NCI-H1930 (cell line): ENCODE measurements at places on chromosomes 3 and 15.

DNA sequence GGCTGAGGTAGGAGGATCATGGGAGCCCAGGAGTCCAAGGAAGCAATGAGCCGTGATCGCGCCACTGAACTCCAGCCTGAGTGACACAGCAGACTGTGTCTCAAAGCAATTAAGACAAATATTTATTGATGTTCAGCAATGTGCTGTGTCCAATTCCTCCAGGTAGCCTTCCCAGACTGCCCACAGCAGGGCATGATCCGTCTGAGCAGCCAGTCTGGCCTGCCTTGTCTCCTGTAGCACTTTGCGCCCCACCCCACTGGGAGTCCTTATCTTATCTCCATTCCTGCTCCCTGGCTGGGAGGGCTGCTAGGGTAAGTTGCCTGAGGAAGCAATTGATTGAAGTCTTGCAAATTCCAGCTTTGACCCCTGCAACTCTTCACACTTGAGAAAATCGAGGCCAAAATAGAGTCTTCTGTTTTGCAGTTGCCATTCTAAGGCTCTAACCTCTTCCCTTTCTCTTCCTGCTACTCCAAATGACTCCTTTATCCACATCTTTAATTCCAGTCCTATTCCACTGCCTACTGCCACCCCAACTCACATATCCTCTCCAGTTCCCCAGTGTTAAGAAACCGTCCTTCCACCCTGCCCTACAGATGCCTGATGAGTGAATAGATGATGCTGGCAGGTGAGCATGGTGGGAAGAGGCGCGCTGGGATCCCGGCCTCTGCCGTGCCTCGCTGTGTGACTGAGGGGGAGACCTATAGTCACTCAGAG, 26.9 kb upstream of the LCTL start:
- no peak for DNase-seq

- DNase-seq = no peak
Observed at GRCh38 chr3:46578973-46579755, 13.1 kb upstream of the LRRC2 start.

DNA sequence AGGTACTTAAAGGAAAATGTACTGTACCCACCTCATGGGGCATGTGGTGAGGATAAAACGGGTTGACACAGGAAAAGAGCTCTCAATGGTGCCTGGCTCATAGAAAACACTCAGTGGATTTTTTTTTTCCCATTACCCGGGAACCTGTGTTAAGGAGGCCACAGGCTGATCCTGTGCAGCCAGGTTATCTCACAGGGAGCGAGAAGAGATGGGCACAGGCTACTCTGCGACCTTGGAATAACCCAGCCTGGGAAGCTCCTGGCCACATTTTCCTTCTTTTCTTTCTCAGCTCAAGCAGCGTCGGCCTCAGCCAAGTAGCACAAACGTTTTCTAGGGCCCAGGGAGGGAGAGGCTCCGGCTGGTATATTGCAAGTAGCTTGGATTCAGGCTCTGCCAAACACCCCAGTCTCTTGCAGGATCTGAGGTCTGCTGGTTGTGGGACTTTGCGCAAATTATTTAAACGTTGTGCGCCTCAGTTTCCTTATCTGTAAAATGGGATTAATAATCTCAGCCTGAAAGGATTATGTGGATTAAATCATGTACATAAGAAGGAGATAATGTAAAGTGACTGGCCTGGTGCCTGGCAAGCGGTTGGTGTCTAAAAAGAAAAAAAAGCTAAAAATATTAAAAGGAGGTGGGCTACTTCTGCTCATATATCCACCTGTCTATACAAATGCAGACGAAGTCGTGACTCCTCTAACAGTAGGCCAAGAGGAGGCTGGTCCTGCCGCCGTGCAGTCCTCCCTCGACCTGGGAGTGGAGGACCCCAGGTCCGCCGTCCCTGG, 2.2 kb downstream of the FURIN start:
- no peak for DNase-seq

- no peak for DNase-seq
Observed at GRCh38 chr3:88220126-88220525, 70.4 kb downstream of the C3orf38 start.

GRCh38 chr3:174882789-174883188, 23.7 kb downstream of the NAALADL2 start:
- DNase-seq = no peak

DNA sequence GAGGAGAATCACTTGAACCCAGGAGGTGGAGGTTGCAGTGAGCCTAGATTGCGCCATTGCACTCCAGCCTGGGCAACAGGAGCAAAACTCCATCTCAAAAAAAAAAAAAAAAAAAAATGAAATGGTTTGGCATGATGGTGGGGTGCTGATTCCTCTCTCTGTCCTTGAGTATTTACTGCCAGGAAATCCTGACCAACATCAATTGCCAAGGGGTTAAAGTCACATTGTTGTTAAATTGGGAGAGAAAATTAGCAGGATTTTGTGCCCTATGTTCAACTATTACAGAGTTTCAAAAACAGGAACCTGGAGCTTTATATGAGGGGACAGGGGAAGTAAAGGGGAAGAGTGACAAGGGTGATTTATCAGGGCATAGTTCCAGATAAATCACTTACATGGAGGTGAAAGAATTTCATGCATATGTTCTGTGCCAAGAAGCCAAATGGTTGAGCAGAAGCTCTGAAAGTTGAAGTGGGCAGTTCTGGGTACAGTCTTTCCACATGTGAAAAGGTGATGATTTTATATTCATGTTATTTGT, 70.5 kb upstream of the TSEN2 start:
- DNase-seq = no peak

- no peak for DNase-seq
Observed at GRCh38 chr3:133428552-133428951, 28.7 kb downstream of the BFSP2 start.

- no peak for DNase-seq
Observed at GRCh38 chr3:30605706-30606300, 598 bp upstream of the TGFBR2 start.

DNA sequence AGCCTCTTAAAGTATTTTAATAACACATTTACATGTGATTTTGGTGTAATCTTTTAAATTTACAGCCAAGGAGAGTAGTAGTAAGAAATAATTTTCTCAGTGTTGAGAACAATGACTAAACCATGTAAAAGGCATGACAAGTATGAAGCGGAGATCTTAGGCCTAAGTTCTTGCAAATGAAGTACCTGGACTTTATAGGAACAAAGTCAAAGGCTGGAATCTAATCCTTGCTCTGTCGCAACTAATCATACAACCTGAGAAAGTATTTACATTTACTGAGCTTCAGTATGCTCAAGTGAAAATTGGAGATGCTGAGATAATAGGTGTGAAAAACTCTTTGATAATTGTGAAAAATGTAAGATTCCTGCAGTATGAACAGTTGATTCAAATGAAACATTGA, 86.4 kb upstream of the VGLL3 start:
- no peak for DNase-seq

- DNase-seq = no peak
Observed at GRCh38 chr3:77063423-77063822, 23.5 kb downstream of the ROBO2 start.

- no peak for DNase-seq
Observed at GRCh38 chr3:37540786-37541185, 320.9 kb upstream of the CTDSPL start.
